ENCODE measurements at places on chromosomes 1 and 21.
A peak's percentile ranks its signal among the peaks of the same experiment; 100 is the strongest.

DNA sequence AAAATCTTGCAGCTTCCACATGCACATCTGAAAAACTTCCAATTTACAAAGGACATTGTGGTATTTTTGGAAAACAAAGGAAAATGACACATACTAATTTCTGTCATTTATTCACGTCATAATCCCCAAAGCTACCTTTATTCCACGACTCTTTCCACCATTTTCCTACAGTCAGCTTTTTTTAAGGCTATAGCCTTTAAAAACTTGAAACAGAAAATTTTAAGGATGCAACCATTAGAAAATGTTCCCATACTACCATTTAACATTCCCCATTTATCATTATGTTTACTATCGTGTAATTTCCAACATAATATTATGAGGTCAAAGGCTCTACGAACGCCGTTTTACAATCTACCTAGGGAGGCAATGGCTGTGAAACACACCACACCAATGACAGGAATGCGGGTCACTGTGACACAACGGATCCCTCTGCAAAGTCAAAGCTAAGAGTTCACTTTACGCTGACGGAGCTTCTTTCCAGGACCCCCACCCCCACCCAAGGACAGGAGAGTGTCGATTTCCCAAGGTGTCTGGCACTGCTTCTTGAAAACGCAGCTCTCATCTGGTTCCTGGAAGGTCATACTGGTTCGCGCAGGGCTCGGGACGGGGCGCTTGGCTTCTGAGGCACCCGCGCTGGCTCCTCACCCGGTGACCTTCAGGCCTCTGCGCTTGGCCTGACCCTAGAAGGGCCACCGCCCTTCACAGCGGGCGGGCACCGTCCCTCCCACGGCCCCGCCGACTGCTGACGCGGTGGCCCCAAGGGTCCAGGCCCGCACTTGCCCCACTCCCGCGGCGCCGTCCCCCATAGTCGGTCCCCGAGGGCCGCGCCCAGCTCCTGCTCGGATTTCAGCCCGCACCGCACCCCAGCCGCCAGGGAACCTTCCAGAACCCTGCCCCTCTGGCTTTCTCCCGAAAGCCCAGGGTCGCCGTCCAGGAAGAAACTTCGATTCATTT is 50.5 kb upstream of the ATF3 start:
- DNase-seq = no peak

DNA sequence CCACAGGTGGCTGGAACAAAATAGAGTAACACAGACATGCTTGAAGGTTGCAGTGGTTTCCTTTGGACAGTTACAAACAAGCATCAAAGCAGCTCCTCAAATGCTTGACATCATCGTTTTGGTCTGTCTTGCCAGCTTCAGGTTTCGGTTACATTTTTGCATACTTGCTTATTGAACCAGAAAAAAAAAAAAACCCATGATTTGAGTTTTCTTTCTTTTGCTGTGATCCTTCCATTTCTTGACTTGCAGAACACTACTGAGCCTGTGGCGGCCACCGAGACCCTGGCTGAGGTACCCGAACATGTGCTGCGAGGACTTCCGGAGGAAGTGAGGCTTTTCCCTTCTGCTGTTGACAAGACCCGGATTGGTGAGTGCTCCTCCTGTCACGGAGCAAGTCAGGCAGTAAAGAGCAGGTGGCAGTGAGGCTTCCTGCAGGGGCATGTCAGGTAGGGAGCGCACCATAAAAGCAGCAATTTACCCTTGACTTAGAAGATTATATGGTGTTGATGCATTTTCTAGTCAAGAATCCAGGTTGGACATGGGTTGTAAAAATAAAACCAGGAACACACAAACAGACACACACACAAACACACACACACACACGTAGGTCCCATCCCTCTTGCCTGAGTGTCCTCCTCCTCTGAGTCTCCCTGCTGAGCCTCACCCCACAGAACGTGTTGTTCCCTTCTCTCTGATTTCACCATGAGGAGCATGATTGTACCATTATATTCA is 30.9 kb downstream of the PRDM2 start:
- peak; percentile 37 for DNase-seq

- DNase-seq = no peak
Measured at GRCh38 chr1:6445062-6445763, 20.6 kb downstream of the ESPN start.

GRCh38 chr1:61519631-61520030 is 205.3 kb downstream of the TM2D1 start:
- no peak for DNase-seq

DNA sequence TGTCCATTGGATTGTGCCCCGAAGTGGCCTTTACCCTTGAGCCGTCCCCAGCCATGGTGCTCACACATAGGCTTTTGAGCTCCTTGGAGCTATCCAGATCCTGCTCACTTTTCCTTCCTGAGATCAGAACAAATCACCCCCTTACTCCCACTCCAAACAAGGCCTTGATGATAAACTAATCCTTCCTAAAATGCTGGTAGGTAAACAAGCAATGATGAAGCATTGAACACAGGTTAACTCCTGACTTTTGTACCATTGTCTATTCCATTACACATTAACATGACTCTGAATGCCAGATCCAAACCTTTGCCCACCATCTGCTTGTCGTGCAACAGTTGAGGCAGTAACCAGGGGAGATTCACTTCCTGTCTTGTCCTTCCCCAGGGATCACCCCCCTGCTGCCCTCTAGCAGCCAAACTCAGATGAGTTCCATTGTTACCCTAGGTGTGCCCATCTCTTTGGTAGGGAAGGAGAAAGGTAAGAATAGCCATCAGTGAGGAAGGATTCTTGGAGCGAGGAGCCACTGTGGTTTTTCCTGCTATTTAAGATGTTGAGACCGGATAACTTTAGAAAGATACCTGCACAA is 79.5 kb upstream of the DNAJC6 start:
- DNase-seq = no peak
